ENCODE measurements at places on chromosomes 11 and 22.

DNA sequence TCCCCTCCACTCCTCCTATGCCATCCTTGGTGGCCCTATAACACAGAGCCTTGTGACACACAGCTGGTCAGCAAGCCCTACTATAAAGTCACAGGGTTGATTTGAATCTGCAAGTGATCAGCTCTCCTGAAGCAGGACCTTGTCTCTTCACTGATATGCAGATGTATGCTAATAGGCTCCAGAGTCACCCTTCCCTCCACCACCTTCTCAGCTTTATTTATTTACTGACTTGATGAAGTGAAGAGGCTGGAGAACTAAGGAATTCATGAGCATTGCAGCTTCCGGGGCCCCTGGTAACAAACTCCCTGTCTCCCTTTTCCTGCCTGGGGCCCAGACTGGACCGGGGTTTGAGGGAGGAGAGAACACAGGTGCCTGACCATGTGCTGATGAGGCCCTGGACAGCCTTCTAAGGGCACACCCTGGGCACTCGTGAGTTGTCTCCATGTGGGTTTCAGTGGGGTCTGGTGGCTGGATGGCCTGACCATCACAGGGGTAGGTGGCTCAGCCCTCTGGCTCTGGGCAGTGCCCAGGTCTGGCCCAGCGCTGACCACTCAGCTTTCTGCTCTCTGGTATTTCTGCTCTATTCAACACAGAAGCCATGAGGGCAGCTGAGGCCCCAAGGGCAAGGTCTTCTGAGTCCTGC, 307.5 kb downstream of the NTM start:
- DNase-seq: no peak

- peak; percentile 40 for DNase-seq
Measured at GRCh38 chr22:40597526-40598430, 38.7 kb downstream of the MRTFA start.

GRCh38 chr22:25569983-25570382, 5.5 kb downstream of the GRK3 start:
- no peak for DNase-seq

GRCh38 chr11:65937766-65938165, 7.5 kb upstream of the TSGA10IP start:
- no peak for DNase-seq

DNA sequence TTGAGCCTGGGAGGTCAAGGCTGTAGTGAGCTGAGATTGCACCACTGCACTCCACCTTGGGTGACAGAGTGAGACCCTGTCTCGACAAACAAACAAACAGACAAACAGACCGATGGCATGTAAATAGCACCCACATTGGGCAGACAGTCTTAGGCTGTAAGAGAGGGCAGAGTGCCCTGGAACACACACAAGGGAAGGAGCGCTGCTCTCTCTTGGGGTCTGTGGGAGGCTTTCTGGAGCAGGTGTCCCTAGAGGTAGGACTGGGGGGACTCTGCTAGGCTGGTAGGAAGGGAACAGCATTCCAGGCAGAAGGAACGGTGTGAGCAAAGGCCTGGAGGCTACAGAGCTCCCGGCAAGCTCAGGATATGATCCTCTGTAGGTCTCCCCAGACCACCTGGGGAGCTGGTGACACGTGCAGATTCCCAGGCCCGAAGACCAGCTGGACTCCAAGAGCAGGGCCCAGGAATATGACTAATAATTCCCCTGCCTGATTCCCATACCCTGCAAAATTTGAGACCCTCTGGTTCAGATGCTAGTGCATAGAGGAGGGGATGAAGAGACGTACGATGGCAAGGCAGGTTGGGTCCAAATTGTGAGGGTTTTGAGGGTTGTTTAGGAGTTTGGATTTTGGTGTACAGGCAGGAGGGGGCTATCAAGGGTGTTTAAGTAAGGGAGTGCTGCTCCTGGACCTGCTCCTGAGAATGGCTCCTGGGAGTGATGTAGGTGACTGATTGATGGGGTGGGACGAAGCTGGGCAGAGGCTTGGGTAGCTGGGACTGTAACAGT, 11.6 kb downstream of the SMIM38 start:
- no peak for DNase-seq

DNA sequence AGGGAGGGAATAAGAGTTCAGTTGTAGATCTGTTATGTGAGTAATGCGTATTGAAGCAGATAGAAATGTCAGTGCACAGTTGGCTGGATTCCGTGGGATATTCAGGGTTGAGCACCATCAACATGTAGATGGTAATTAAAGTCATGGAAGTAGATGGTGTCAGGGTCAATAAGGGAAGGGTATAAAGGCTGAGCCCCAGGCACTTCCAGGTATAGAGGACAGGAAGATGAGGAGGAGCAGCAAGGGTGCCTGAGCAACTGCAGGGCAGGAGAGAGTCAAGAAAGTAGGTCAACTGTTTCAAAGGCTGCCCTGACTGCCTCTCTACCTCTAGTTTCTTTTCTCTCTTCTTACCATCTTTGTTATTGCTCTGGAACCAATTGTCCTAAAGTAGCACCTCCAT, 85.9 kb downstream of the MICAL2 start:
- DNase-seq: no peak

- DNase-seq: no peak
Measured at GRCh38 chr22:48819961-48820360, 1007.7 kb downstream of the BRD1 start.

DNA sequence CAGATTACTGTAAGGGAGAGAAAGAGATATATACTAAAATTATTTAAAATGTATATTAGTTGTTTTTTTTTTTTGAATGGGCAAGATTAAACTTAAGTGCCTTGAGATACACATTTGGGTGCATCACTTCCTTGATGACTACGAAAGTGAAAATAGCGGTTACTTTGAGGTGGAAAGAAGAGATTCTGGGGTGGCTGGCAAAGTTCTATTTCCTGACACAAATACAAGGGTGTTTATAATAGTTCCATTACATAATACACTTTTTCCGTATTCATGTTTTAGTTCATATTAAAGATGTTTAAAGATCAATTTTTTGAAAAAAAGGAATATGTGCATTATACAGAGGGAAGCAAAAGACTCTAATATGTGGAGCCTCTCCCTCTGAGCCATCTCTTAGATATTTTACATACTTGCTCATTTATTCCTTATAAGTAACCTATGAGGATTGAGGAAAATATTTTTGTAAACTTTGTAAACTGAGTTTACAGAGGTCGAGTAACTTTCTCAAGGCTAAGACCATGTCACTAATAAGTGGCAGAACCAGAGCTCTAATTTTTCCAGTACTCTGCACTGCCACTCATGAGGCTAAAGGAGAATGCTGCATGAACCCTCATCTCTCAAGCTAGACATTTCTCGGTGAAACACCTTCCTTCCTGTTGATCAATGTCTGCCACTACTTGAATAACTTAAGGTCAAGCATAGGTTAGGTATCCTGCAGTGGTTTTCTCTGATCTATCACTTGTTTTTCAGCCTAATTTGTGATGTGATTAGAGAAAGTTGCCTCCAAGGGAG, 58.6 kb downstream of the DDIAS start:
- no peak for DNase-seq

- no peak for DNase-seq
Measured at GRCh38 chr11:68064926-68065325, 26.1 kb downstream of the TCIRG1 start.

GRCh38 chr11:86800076-86800959, at the start of gene PRSS23:
Gene PRSS23, plus strand, starts transcription at chr11:86800542. Its CDS starts 7,102 bp downstream, at chr11:86807644.
- peak; percentile 66 for DNase-seq

DNA sequence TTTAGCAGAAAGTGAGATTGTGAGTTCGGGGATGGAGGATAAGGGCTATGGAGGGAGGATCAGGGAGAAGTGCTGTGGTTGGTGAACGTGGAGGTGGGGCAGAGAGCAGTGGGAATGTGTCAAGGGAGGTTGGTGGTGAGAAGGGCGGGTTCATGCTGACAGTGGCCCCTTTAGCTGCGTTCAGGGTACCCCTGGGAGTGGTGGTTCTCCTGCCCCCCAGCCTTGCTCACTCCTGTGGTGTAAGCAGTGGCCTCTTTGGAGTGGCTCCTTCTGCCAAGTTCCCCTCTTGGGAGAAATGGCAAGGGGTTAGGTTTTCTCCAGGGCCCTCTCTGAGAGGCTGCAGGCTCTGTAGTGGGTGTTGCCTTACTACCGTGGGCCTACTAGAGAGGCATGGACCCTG, 16.1 kb upstream of the NECTIN1 start:
- no peak for DNase-seq

DNA sequence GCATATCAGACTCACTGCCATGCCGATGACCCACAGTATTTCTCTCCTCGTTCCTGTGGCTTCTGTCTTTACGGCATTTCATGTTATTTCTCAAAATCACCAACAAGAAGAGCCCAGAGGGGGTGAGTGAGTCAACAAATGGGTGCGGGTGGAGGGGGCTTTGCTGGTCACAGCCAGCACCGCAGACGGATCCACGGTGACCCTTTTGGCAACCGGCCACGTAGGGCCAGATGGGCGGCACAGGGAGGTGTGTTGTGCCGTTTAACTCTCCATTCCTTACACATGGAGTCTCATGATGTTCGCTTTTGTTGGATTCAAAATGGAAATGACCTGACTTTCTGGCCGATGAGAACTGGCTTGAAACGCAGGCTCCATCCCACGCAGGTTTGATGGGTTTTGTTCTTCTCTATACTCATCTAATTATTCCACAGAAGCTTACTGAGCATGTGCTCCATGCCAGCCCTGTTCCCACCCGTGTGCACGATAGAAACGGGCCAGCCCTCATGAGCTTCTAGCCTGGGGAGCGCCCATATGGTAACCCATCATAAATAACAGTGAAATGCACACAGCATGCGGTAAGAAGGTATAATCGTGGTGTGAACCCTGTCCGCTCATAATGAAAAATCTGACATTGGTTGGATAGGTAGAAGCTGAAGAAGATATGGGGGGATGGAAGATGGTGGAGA, 319.9 kb downstream of the BRD1 start:
- no peak for DNase-seq

- no peak for DNase-seq
Measured at GRCh38 chr11:12942157-12942556, 67.0 kb upstream of the RASSF10 start.

GRCh38 chr11:128412847-128413791, 174.2 kb downstream of the ETS1 start:
- DNase-seq: no peak

DNA sequence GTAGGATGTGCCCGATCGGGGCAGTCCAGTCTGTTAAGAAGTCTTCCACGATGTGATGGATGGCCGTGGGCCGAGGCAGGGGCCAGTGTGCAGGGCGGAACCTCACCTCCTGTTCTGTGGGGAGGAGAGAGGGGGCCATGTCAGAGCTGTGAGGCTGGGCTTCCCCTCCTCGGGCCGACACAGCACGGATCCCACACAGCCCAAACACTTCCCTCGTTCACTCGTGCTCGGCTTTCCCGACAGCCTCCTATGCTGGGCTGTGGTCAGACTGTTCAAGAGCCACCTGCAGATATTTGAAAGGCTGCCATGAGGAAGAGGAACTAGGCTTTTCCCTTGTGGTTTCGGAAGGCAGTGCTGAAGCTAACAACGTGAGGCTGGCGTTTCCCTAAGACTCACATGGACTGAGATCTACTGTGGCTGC, 12.3 kb upstream of the TXN2 start:
- DNase-seq: no peak

DNA sequence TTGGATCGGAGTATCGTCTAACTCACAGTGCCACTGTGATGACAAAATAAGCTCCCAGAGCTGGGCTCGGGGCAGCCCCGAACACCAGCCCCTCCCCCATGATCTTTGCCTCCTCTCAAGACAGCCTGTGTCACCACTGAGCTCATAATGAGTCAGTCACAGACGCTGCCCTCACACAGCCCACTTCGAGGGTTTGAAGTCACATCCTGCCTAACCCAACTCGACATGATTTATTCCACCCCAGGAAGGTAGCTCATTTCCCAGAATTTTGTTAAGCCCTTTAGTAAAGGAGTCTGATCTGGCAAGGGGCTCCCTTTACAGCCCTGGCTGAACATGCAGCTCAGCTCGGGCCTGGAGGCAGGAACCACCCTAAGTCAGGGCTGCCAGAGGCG, 22.8 kb downstream of the MYH9 start:
- DNase-seq: peak; percentile 98

GRCh38 chr11:1827095-1827813, 7.5 kb upstream of the SYT8 start:
- DNase-seq: peak; percentile 74

DNA sequence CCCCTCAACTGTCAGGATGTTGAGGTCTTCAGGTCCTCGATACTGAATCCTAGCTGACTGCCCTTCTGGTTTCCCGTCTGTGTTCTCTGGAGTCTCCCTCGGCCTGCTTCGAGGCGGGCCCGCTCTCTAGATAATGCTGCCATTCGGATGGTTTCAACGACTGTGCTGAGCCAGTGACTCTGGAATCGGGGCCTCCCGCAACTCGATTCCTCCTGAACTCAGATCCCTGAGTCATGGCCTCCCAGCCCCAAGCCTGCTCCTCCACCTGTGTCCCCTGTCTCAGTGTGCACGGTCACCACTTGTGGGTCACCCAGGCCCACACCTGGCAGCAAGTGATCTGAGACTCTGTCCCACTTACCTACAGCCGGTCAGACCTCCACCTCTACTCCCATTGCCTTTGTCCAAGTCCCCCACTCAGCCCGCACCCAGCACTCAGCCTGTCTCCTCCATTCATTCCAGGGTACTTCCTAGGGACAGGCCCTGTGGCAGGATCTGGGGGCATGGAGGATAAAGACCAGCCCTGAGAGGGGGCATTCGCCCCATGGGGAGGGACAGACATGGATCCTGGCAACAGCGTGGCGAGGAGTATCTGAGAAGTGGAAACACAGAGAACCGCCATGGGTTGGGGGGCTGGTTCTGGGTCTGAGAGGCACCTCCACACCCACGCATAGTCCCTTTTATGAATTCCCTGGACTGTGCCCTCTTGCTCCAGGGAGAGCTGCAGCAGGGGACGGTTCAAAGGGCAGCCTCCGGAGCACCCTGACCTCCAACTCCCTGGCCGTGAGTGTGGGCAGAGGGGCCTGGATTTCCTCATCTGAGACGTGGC, 14.3 kb downstream of the MPST start:
- no peak for DNase-seq

GRCh38 chr11:118230088-118230487, 5.3 kb upstream of the JAML start:
- DNase-seq: no peak

GRCh38 chr11:11641581-11641980, 19.8 kb upstream of the GALNT18 start:
- no peak for DNase-seq

GRCh38 chr11:86672007-86672621, at the start of gene ME3:
Gene ME3, minus strand, starts transcription at chr11:86672616.
- DNase-seq: peak; percentile 59

- DNase-seq: no peak
Measured at GRCh38 chr22:35437049-35437448, 37.1 kb downstream of the MCM5 start.
